ENCODE measurements at places on chromosomes 4 and X.

DNA sequence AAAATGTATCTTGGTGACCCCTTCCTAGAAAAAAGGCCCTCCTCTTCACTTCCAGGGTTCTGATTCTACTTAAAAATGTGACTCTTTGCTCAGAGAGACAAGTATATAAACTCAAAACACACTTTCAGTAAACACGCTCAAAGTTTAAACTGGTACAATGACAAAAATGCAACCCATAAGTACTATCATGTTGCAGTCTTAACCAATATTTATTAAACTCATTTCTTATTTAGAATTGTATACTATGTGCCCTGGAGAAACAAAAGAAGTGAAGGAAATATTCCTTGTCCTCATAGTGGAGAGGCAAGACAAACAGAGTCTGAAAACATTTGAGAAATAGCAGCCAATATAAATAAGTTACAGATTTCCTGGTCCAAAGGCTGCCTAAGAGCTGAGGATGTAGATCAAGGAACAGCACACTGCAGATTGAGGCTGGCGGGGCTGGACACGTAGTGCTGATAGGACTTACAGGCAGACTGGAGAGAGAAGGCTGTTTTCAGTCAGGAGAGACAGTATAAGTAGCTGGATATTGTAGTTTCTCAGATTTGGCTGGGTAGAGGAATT, 39.1 kb upstream of the ANXA3 start:
- no peak for DNase-seq

- no peak for DNase-seq
These were observed 177.2 kb downstream of the TSPAN5 start for GRCh38 chr4:98481167-98481566.

- DNase-seq, result no peak
These were observed 6.2 kb downstream of the JCHAIN start for GRCh38 chr4:70660106-70660505.

GRCh38 chr4:82865592-82865991, 25.4 kb downstream of the SEC31A start:
- peak; percentile 76 for DNase-seq

GRCh38 chr4:182904211-182904761, 12.9 kb downstream of the DCTD start:
- no peak for DNase-seq

- DNase-seq, result no peak
These were observed 32.9 kb upstream of the DIPK2B start for GRCh38 chrX:45233531-45233930.

GRCh38 chr4:48945981-48946380, 39.4 kb upstream of the OCIAD2 start:
- no peak for DNase-seq

GRCh38 chr4:8310306-8310705, 40.8 kb downstream of the HTRA3 start:
- DNase-seq, result no peak

DNA sequence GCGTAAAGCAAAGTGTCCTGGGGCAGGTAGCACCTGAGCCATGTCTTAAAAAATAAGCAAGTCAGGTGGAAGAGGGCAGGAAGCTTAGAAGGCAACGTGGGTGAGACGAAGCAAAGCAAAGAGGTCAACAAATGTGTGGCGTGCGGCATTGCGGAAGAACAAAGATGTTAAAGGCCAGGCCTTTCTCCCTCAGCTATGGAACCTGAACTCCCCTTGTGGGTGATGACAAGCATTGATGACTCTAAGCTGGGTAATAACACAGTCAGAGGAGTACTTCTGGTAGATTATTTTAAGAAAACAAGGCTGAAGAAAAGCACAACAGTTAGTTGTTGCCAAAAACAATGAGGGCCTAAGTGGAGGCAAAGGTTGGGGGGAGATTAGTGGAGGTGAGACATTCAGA, 29.0 kb upstream of the SORBS2 start:
- DNase-seq, result no peak

- no peak for DNase-seq
These were observed 89.3 kb upstream of the USP38 start for GRCh38 chr4:143095447-143095846.

DNA sequence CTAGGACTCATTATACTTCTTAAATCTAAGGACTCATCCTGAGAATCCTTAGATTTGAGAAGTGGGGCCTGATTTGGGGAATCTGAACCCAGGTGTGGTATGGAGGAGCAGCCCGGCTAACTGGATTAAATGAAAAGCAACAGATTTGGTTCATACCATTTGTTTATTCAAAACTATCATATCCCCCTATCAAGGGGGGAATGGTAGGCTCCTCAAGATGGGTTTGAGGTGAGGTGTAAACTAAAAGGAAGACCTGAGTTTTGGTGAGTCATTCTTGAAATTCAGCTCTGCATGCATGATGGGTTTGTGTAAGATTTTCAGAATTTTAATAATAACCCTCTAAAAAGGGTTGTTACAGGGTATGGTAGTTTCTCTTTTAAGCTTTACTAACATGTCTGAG, 53.4 kb downstream of the CASP6 start:
- DNase-seq, result no peak

GRCh38 chrX:139967300-139967699, 2.0 kb upstream of the CXorf66 start:
- DNase-seq, result no peak

- no peak for DNase-seq
These were observed 223.0 kb upstream of the EPHA5 start for GRCh38 chr4:65893271-65893670.

GRCh38 chrX:41695426-41695825, 6.7 kb downstream of the GPR34 start:
- DNase-seq, result no peak

- no peak for DNase-seq
These were observed 71.7 kb downstream of the ABLIM2 start for GRCh38 chr4:8086783-8087445.

- DNase-seq, result no peak
These were observed 39.4 kb downstream of the ADH7 start for GRCh38 chr4:99395595-99396364.

DNA sequence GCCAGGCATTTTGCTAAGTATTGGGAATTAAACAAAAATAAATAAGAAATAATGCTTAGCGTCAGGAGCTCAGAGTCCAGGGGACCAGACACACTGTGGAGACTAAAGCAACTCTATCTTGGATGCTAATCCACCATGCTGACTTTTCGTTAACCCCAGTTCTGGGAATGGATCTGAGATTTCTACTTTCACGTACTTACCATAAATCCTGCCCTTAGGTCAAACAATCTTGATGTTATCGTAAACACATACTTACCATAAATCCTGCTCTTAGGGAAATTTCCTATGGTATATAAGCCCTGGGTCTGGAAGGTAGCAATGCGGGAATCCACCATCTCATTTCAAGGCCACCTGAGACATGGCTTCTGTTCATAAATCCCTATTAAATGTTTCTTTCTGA, 204.5 kb upstream of the IGFBP7 start:
- no peak for DNase-seq

GRCh38 chr4:137663251-137664045, 131.2 kb upstream of the PCDH18 start:
- no peak for DNase-seq

- no peak for DNase-seq
These were observed 168.1 kb downstream of the VSIG4 start for GRCh38 chrX:65871671-65872311.

DNA sequence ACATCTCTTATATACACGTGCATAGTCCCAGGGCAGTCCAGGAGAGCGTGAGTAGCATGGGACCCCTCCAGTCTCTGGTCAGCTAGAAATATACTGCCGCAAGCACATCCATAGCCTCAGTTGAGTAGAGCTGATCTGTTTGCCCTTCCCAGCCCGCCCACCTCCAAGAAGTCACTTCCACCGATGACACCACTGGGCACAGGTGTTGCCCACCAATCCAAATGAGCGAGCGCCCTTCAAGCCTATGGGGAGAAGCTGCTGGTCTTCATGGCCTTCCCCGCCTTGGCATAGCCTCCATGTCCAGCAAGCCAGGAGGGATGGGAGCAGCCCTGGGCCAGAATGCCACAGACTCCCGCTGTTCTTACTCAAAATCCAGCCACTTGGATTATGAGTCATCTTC, 10.2 kb downstream of the DUSP9 start:
- DNase-seq, result no peak
